Stimulated activated CD8-positive, alpha-beta memory T cell treated with anti-CD3 and anti-CD28 coated beads, Interleukin-7, amount 100 ng/mL, for 1 hour (primary cell): ENCODE measurements at places on chromosomes 4 and X.

- no peak for DNase-seq
Observed at GRCh38 chrX:25860322-25860721, 277.8 kb upstream of the MAGEB18 start.

- DNase-seq: no peak
Observed at GRCh38 chr4:87053802-87054767, 119.3 kb downstream of the AFF1 start.

DNA sequence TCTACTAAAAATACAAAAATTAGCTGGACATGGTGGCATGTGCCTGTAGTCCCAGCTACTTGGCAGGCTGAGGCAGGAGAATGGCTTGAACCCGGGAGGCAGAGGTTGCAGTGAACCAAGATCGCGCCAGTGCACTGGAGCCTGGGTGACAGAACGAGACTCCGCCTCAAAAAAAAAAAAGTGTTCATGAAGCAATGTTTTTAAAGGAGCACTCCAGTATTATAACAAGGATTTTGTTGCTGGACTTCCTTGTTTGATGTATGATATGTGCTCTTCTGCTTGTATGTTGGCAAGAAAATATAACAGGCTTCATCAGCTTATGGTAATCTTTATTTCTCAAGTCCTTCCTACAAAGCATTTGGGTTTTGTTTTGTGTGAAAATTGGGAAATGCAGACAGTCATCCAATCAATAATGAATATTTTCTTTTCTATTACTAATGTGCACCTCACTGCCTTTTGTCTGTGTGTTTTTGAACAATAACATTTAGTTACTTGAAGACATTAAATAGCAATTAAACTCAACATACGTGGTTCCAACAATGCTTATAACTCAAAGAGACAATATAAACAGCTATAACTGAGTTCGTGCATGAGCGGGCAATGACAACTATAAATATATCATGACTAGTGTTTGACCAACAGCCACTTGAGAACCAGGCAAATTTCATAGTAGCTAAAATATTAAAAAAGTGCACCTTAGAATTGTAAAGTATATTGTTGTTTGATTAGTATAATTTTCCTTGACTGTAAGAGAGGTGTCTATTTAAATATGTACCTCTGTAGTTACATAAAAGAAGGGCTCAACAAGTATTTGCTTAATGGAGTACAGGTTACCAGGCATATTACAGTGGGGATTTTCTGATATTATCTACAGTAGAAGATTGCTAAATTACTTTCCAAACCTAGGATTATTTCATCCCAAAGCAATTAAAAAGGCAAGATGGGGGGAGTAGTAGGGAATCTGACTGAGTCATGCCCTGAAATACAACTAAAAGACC lies 210.7 kb downstream of the PPP3CA start:
- DNase-seq: no peak

- no peak for DNase-seq
Observed at GRCh38 chr4:10722957-10723356, 38.4 kb upstream of the CLNK start.

- DNase-seq: no peak
Observed at GRCh38 chr4:47120783-47121182, 89.4 kb downstream of the GABRB1 start.

DNA sequence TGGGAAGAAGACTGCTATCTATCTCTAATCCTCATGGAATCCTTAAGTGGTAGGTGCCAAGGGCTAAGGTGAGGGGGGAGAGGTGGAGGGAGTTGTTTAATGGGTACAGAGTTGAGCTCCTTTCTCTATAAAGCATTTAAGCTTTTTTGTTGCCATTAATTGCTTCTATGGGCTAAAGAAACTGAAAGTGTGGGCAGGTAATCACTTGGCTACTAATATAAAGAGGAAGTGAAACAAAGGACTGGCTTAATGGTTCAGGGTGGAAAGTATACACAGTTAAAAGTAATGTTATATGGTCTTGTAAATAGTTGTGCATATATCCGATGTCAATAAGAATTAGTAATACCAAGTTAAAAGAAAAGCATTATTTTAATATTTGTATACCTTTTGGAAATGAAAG lies 83.9 kb downstream of the POLA1 start:
- no peak for DNase-seq

GRCh38 chr4:8272472-8273428 lies 3.2 kb downstream of the HTRA3 start:
- no peak for DNase-seq

- no peak for DNase-seq
Observed at GRCh38 chr4:145825255-145825654, 113.4 kb downstream of the ZNF827 start.

GRCh38 chr4:148749403-148749802 lies 307.2 kb upstream of the NR3C2 start:
- no peak for DNase-seq

GRCh38 chr4:15402146-15402545 lies 25.7 kb upstream of the C1QTNF7 start:
- no peak for DNase-seq

DNA sequence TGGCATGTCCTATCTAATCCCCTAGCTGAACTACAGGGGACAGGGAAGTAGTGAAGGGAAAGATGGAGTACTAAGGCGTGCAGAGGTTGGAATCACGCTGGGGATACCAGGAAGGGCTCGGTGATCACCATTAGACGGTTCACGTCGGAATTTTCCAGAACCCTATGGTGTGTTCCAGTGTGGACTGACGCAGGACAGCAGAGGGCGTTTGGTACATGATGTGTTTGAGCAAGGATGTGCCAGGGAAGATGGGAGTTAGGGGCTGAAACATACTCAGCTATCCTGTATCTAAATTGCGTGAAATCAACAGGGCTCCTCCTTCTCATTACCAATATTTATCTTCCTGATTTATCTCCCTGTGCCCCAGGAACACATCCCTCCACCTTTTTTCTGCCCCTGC lies 33.7 kb downstream of the PRPS2 start:
- no peak for DNase-seq

GRCh38 chrX:108264376-108264775 lies 172.8 kb downstream of the ATG4A start:
- DNase-seq: no peak

- DNase-seq: no peak
Observed at GRCh38 chr4:70153937-70154336, at the start of gene PRR27. Gene PRR27 (plus strand): TSS chr4:70154237. CDS start chr4:70154376, 139 bp downstream.

DNA sequence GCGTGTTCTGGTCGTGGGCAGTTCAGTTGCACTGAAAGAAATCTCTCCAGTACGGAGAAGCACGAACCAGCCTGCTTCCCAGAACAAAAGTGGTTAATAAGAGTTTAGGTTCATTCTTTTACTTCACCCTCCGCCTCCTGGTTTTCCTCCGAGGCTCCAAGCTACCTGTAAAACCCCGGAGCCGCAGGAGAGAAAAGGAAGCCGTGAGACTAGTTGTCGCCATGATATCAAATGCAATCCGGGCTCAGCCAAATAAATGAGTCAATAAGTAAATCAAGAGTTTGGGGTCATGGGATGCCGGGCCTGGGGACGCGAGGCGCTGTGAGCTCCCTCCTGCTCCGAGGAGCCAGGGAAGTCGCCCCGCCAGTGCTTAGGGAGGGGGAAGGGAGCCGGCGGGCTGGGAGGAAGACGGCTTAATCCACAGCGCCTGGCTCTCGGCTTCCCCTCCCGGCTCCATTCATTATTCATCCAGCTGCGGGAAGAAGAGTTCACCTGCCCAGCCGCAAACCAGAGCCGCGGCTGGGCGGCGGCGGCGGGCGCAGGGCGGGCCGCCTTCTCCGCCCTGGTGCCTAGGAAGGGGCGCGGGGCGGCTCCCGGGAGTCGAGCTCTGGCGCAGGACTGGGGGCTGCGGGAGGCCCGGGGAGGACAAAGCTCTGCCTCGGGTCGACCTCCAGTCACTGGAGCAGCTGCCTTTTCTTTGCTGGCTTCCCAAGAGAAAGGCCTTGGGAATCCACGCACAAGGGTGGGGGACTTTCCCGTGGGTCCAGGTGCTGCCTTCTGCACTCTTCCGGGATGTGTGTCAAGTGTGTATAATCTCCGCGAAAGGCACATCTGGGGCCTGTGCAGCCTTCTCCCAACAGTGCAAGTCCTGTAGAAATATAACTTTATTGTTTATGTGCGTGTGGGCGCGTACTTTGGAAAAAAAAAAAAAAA lies 1.7 kb downstream of the FRAS1 start:
- DNase-seq: no peak

DNA sequence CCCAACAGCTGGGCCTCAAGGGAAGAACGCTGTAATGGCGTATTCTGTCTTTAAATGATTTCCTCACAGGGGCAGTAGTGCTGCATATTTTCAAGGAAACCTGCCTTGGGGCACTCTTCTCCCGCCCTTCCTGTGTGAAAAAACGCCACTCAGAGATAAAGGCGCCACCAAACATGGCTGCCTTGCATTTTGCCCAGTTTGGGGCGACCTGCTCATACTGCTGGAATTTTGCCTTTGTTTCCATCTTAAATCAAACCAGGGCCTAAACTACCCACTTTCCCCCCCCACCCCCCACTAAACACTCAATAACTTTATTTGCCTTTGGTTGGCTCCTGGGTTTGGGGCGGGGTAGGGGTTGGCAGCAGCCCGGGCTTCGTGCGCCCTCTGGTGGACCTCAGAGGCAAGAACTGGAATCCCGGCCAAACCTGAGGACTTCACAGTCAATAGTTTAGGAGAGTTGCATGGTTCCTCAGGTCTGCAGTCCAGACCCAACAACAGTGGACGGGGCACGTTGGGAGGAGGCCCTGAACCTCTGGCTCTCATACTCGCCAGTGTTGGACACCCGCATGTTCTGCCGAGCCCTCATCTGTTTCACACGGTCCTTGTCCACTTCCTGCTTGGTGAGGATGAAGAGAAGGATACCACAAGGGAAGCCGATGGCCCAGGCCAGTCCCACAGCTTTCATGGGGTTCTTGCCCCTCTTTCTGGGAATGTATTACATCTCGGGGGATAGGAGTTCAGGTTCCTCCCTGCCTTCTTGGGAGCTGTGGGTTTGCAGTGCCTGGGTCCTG lies 220.1 kb upstream of the STK26 start:
- DNase-seq: no peak

DNA sequence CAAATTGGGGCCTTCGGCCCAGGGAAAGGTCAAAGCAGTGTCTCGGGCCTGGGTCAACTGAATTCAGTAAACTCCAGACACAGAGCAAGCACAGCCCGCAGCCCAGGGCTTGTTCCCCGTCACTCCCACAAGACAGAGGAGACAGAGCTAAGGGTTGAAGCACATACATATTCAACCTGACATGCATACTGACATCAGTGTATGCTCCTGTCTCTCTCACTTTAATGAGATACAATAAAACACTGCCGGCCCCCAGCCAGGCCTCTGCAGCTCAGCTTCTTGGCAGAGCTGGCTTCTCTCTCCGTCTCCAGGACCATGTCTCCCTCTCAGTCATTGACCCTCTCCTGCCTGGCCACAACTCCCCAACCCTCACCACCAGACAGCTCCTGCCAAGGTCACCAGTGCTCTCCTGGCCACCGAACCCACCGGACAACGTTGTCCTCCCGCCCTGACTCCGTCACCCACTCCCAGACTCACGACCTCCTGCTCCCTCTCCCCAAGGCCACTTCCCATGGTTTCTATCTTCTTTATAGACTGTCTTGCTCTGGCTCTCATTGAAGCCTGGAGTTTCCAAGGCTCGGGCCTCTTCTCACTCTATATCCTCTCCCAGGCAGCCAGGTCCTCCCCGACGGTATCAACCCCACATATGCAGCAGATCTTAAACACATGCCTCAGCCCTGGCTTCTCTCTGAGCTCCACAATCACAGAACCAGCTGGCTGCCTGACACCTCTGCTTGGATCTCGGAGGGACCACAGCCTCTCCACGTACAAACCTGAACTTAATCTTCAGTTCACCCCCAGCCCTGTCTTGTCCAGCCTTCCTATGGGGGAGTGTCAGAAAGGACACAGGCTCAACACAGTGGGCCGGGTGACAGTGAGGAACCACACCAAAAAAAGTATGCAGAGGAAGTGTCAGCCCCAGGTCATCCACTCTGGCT lies 67.7 kb upstream of the C4orf50 start:
- DNase-seq: no peak

- DNase-seq: no peak
Observed at GRCh38 chrX:56793521-56794320, 64.7 kb downstream of the NBDY start.

- DNase-seq: no peak
Observed at GRCh38 chr4:138458751-138459150, 216.6 kb upstream of the SLC7A11 start.

- no peak for DNase-seq
Observed at GRCh38 chr4:139692309-139693012, 26.8 kb downstream of the MGST2 start.

GRCh38 chrX:18424482-18425198 lies 768 bp upstream of the CDKL5 start:
- no peak for DNase-seq

- no peak for DNase-seq
Observed at GRCh38 chr4:88398381-88398780, 19.7 kb downstream of the HERC6 start.

- DNase-seq: no peak
Observed at GRCh38 chrX:42269186-42269585, 345.8 kb upstream of the CASK start.

- no peak for DNase-seq
Observed at GRCh38 chr4:95546221-95546620, 2.6 kb downstream of the UNC5C start.

DNA sequence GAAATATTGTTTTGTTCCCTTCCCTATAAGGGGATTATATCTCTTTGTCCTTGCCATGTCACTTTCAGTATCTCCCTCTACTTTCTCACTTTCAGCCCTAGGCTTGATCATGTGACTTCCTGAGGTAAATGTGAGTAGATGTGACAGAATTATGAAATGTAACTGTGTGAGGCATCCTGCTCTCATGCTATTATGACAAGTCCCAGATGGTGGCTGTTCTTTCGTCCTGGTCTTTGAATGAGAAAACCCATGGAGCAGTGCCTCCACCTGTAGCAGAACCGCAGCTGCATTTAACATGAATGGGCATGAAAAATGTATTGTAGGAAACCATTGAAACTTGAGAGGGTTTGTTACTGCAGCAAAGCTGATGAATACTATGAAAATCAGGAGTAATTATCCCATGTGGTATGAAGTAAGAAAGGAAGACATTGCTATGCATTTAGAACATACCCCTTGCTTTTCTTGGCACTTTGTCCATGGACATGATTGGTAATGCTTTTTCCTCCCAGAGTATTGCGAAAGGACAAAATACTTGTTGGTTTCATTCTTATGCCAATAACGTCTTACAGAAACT lies 202.2 kb upstream of the GPRIN3 start:
- DNase-seq: no peak

GRCh38 chr4:38668203-38668971 lies 4.4 kb downstream of the KLF3 start:
- DNase-seq: no peak

- no peak for DNase-seq
Observed at GRCh38 chr4:13495753-13496152, 11.6 kb upstream of the RAB28 start.

DNA sequence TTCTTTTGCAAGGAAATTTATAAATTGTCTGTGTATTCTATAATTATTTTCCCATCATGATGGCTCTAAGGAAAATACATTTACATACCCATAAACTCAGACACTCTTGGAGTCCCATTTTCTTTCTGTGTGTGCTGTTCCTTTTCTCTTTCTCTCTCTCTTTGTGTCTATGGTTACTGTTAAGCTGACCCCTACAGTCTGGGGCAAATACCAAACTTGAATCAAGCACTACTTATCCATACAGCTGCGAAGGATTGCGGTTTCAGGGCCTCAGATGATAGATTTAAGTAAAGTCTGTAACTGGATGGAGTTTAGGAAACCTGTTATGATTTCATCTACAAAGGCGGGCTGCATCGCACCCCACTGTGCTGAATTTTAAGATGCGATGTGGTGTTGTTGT lies 150.2 kb downstream of the SHROOM3 start:
- DNase-seq: no peak

- DNase-seq: no peak
Observed at GRCh38 chrX:19728915-19729314, 158.5 kb downstream of the SH3KBP1 start.
